ENCODE measurements at places on chromosomes 7 and 10.

DNA sequence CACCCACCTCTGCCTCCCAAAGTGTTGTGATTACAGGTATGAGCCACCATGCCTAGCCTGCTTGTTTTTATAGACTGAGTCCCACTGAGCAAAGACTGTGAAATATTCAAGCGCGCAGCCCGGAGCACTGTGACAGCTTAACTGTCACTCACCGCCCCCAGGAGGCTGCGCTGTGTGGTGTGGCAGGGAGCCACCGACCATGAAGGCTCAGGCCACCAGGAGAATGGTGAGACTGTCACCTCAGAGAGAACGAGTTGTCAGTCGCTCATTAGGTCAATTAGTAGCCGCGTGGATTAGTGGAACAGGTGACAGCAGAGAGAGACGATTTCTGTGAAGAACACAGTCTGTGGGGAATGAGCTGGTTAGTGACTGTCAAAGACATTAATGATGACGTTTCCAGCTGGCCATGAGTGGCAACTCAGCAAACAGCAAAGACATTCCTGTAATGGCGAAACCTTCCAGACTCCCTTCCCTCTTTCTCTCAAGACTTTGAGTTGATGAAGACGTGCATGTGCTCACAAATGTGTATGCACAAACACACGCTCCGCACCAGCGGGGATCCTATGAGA is 64.5 kb downstream of the CYCS start:
- DNase-seq, result peak; percentile 20

- no peak for DNase-seq
Observed at GRCh38 chr10:88493691-88494483, 89.2 kb downstream of the RNLS start.

- DNase-seq, result no peak
Observed at GRCh38 chr7:25823571-25823970, 328.4 kb upstream of the NFE2L3 start.

- no peak for DNase-seq
Observed at GRCh38 chr7:20146451-20146850, 70.7 kb downstream of the MACC1 start.

GRCh38 chr7:136036336-136036735 is 59.2 kb upstream of the MTPN start:
- DNase-seq, result no peak

GRCh38 chr10:86343761-86344160 is 22.8 kb downstream of the GRID1 start:
- DNase-seq, result no peak

GRCh38 chr7:81433692-81434331 is 336.0 kb downstream of the HGF start:
- no peak for DNase-seq
